ENCODE measurements at places on chromosomes 3 and 15.

- no peaks in the 10 kb centered on the region for H3K27me3 ChIP-seq
- no peak for DNase-seq
- H3K27ac ChIP-seq = peak overlapping the region; percentile 74
- H3K36me3 ChIP-seq = no peaks in the 10 kb centered on the region
- H3K4me3 ChIP-seq = peak overlapping the region; percentile 98
- H3K4me1 ChIP-seq = peaks cover 27% of the 10 kb centered on the region
Observed at GRCh38 chr3:12483410-12483809, 870 bp upstream of the TSEN2 start.

- H3K27ac ChIP-seq = peak overlapping the region; percentile 74
- no peak overlapping the region for H3K4me3 ChIP-seq
- no peaks in the 10 kb centered on the region for H3K27me3 ChIP-seq
- H3K4me1 ChIP-seq = peaks cover 80% of the 10 kb centered on the region
Observed at GRCh38 chr3:177150218-177150916, 46.9 kb downstream of the TBL1XR1 start.

DNA sequence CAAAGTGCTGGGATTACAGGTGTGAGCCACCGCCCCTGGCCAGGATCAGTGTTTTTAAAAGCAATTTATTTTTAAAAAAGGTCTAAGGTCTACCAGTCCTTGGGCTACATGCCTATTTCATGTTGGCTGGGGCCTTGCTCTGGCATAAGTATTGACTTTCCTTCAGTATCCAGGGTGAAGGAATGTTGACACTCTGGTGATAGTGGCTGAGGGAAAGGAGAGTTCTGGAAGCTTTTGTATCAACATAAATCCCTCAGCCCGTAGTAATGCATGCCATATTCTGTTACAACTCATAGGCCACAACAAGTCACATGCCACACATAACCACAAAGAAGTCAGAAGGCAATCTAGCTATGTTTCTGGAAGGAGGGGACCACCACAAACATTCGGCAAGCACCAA, 273.9 kb downstream of the ROBO2 start:
- no peaks in the 10 kb centered on the region for H3K36me3 ChIP-seq
- no peaks in the 10 kb centered on the region for H3K4me1 ChIP-seq
- H3K27ac ChIP-seq = no peak overlapping the region
- no peak for DNase-seq
- no peak overlapping the region for H3K4me3 ChIP-seq
- H3K27me3 ChIP-seq = no peaks in the 10 kb centered on the region

- DNase-seq = no peak
- H3K27ac ChIP-seq = no peak overlapping the region
- H3K36me3 ChIP-seq = no peaks in the 10 kb centered on the region
- H3K4me1 ChIP-seq = no peaks in the 10 kb centered on the region
- H3K4me3 ChIP-seq = no peak overlapping the region
- peaks cover 18% of the 10 kb centered on the region for H3K27me3 ChIP-seq
Observed at GRCh38 chr3:160709477-160710182, 32.7 kb downstream of the ARL14 start.

- peak overlapping the region; percentile 87 for H3K4me3 ChIP-seq
- H3K27me3 ChIP-seq = no peaks in the 10 kb centered on the region
- peaks cover 18% of the 10 kb centered on the region for H3K4me1 ChIP-seq
Observed at GRCh38 chr15:101277943-101278564, 769 bp upstream of the SELENOS start.

GRCh38 chr3:111538681-111539083, 3.3 kb upstream of the CD96 start:
- H3K4me1 ChIP-seq = peaks cover 23% of the 10 kb centered on the region
- no peaks in the 10 kb centered on the region for H3K27me3 ChIP-seq
- no peaks in the 10 kb centered on the region for H3K36me3 ChIP-seq
- H3K27ac ChIP-seq = no peak overlapping the region

DNA sequence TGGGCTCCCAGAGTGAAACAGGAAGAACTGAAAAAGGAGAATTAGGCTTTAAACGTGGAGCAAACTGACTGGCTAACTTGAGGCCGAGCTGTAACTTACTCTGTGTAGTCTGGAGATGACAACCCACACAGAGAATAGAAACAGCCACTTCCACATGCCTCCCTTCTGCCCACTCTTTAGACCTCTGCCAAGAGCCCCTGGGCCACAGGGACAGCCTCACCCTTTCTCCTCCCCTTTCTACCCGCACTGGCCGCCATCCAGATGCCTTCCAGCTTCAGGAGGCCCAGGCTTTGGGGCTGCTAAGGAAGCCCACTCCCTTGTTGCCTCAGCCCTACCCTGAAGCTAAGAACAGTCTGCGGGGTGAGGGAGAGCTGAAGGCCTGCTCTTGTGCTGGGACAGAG, 6.8 kb downstream of the ARHGAP31 start:
- H3K36me3 ChIP-seq = peaks cover 17% of the 10 kb centered on the region
- peaks cover 89% of the 10 kb centered on the region for H3K4me1 ChIP-seq
- H3K27ac ChIP-seq = peak overlapping the region; percentile 91
- no peaks in the 10 kb centered on the region for H3K27me3 ChIP-seq

- H3K27me3 ChIP-seq = no peaks in the 10 kb centered on the region
- no peaks in the 10 kb centered on the region for H3K36me3 ChIP-seq
- peak overlapping the region; percentile 68 for H3K27ac ChIP-seq
- no peak overlapping the region for H3K4me3 ChIP-seq
- no peak for DNase-seq
Observed at GRCh38 chr3:185764980-185765370, 59.9 kb downstream of the IGF2BP2 start.

GRCh38 chr3:50219285-50219684, 14.2 kb downstream of the SLC38A3 start:
- H3K4me3 ChIP-seq = no peak overlapping the region
- no peaks in the 10 kb centered on the region for H3K4me1 ChIP-seq

GRCh38 chr15:41885321-41885720, 8.5 kb downstream of the SPTBN5 start:
- H3K4me3 ChIP-seq = no peak overlapping the region
- no peaks in the 10 kb centered on the region for H3K27me3 ChIP-seq
- H3K4me1 ChIP-seq = peaks cover 11% of the 10 kb centered on the region
- H3K36me3 ChIP-seq = no peaks in the 10 kb centered on the region
- peak overlapping the region; percentile 35 for H3K27ac ChIP-seq

GRCh38 chr15:78104566-78105475, 12.5 kb downstream of the SH2D7 start:
- H3K4me3 ChIP-seq = no peak overlapping the region
- peaks cover 16% of the 10 kb centered on the region for H3K4me1 ChIP-seq
- H3K27me3 ChIP-seq = no peaks in the 10 kb centered on the region
- H3K27ac ChIP-seq = no peak overlapping the region
- DNase-seq = no peak

GRCh38 chr3:172202797-172203196, 163.4 kb downstream of the FNDC3B start:
- H3K36me3 ChIP-seq = peaks cover 20% of the 10 kb centered on the region
- H3K27ac ChIP-seq = peak overlapping the region; percentile 91

DNA sequence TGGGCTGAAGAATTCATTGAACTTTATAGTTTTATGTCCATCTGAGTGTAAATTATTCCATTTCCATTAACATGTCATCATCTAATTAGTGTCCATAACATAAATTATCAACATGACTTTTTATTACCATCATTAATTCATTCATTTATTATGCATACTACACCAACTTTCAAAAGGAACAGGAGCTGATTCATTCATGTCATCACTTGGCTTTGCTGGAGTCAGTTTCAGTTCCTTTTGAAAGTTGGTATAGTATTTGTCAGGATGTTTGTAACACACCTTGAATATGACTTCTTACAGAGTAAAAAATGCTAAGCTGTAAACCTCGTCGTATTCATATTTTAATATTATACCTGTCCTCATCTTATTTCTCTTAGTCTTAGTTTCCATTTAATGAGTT, 298.0 kb upstream of the RBMS3 start:
- H3K27ac ChIP-seq = no peak overlapping the region
- DNase-seq = no peak
- no peaks in the 10 kb centered on the region for H3K4me1 ChIP-seq

DNA sequence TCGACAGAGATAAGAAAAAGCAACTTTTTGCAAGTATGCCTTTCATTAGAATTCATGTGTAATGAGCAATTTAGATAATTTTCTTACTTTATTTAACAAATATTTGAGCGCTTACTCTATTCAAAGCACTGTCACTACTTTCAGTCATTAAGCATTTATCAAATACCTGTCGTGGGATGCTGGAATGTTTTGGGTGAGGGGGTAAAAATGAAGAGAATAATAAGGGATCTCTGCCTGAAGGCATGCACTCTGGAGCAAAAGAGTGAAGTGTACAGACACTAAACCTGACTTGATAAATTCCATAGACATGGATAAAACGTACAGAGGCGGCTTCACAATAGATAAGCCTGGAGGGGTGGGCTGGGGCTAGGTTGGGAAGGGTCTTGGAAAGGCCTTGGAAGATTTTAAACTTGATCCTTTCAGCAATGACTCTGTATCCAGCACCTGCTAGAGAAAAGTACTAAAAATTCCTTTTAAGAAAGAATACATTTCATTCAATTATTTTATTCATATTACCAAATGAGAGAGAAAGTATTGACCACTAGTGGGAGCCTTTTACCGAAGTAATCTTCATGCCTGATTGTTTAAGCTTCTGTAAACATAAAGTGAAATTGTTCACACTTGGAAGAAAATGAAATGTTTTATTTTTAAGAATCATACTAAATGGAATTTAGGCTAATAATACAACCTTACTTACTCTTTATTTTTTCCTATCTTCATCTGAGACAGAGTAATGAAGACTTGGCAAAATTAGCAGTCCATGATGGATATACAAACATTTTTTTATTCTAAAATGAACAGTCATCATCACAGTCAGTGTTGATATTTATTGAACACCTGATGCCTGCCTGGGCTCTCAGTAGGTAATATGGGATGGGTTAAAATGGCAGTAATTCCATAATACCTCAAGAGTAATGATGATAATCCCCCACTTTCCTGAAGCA, 113.2 kb downstream of the PPP2R3A start:
- no peak for DNase-seq
- peaks cover 27% of the 10 kb centered on the region for H3K36me3 ChIP-seq
- H3K4me1 ChIP-seq = peaks cover 4% of the 10 kb centered on the region
- H3K27ac ChIP-seq = no peak overlapping the region

- peaks cover 9% of the 10 kb centered on the region for H3K4me1 ChIP-seq
- peaks cover 56% of the 10 kb centered on the region for H3K36me3 ChIP-seq
- H3K27me3 ChIP-seq = no peaks in the 10 kb centered on the region
- no peak for DNase-seq
Observed at GRCh38 chr15:59203657-59204056, 3.0 kb upstream of the LDHAL6B start.

DNA sequence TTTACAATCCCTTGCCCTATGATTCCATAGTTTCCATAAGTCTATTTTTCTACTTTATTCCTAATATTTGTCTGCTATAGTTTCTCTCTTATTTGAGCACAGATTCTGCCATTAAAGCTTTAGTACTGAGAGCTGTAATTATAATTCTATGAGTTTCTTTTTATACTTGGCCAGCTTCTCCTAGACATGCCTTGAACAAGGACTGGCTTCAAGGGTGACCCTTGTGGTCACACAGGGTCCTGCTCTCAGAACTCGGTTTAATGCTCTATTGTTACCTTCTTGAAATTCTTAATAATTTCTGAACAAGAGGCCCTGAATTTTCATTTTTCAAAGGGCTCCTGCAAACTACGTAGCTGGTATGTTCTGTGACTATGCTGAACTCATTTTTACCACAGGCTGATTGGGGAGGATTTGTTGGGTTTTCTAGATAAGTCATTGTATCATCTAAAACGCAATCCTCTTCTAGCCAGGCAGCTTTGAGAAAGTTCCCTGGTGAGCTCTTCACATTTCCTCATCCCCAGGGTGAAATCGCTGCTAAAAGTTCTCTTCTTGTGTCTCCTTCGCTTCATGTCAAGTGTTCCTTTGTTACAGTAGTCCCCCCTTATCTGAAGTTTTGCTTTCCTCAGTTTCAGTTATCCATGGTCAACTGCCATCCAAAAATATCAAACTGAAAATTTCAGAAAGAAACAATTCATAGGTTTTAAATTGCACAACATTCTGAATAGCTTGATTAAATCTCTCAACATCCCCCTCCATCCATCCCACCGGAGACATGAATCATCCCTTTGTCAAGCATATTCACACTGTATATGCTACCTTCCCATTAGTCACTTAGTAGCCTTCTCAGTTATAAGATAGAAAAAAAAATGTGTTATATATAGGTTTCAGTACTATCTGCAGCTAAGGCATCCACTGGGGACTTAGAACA, 12.6 kb upstream of the PLCL2 start:
- H3K27ac ChIP-seq = no peak overlapping the region
- no peaks in the 10 kb centered on the region for H3K36me3 ChIP-seq
- peaks cover 34% of the 10 kb centered on the region for H3K27me3 ChIP-seq
- no peak overlapping the region for H3K4me3 ChIP-seq

GRCh38 chr3:129655291-129655700, 48.8 kb upstream of the PLXND1 start:
- peaks cover 74% of the 10 kb centered on the region for H3K4me1 ChIP-seq
- H3K4me3 ChIP-seq = no peak overlapping the region
- H3K36me3 ChIP-seq = peaks cover 8% of the 10 kb centered on the region
- no peak for DNase-seq

- H3K4me3 ChIP-seq = no peak overlapping the region
- H3K27ac ChIP-seq = no peak overlapping the region
- H3K27me3 ChIP-seq = no peaks in the 10 kb centered on the region
- H3K36me3 ChIP-seq = no peaks in the 10 kb centered on the region
- no peaks in the 10 kb centered on the region for H3K4me1 ChIP-seq
Observed at GRCh38 chr3:38728008-38728407, 78.5 kb upstream of the SCN5A start.

- peaks cover 50% of the 10 kb centered on the region for H3K36me3 ChIP-seq
- H3K4me1 ChIP-seq = peaks cover 7% of the 10 kb centered on the region
- no peak for DNase-seq
- no peaks in the 10 kb centered on the region for H3K27me3 ChIP-seq
Observed at GRCh38 chr3:57646723-57647122, 46.2 kb downstream of the DENND6A start.

GRCh38 chr15:70503798-70504298, 259.5 kb downstream of the UACA start:
- H3K27ac ChIP-seq = no peak overlapping the region
- no peaks in the 10 kb centered on the region for H3K36me3 ChIP-seq
- no peak for DNase-seq
- H3K4me3 ChIP-seq = no peak overlapping the region
- H3K4me1 ChIP-seq = peaks cover 51% of the 10 kb centered on the region

GRCh38 chr15:73683257-73683776, 866 bp upstream of the CD276 start:
- H3K27me3 ChIP-seq = no peaks in the 10 kb centered on the region
- H3K4me1 ChIP-seq = peaks cover 33% of the 10 kb centered on the region
- no peaks in the 10 kb centered on the region for H3K36me3 ChIP-seq
- H3K27ac ChIP-seq = peak overlapping the region; percentile 84

- peaks cover 8% of the 10 kb centered on the region for H3K4me1 ChIP-seq
- H3K36me3 ChIP-seq = no peaks in the 10 kb centered on the region
- DNase-seq = no peak
- H3K27me3 ChIP-seq = no peaks in the 10 kb centered on the region
Observed at GRCh38 chr3:46899151-46900006, 21.9 kb downstream of the PTH1R start.

Measured in osteocyte (in vitro differentiated cells).